ENCODE measurements at places on chromosomes 6 and 20.

- DNase-seq, result no peak
Observed at GRCh38 chr6:136618086-136618485, 67.9 kb upstream of the MAP7 start.

- DNase-seq, result no peak
Observed at GRCh38 chr6:36375644-36376155, 11.8 kb downstream of the ETV7 start.

GRCh38 chr20:24149175-24149574 lies 160.6 kb upstream of the GGTLC1 start:
- no peak for DNase-seq

GRCh38 chr6:72382602-72383529 lies 239.0 kb upstream of the KCNQ5 start:
- DNase-seq, result no peak

DNA sequence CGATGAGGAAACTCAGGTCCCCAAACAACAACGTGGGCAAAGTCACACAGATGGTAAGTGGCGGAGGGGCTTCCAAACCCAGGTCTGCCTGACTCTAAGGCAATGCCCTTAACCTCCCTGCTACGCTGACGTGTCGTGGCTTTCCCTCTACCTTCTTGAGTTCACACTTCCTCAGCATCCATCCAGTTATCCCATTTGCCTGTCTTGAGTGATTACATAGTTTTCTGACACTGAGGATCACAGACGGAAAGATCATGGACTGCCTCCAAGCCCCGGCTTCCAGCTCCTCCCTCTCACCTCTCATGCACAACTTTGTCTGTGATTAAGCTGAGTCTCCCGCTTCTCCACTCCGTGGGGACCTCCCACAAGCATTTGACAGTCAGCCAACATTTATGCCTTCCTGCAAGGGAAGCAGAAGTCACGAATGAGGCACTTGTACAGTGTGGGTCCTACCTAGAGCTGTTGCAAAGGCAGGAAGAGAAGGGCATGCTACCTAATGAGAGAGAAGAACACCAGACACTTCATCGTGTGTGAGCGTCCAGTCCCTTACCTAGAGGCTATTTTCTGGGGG lies 33.8 kb downstream of the TBC1D7 start:
- DNase-seq, result no peak

GRCh38 chr6:89961481-89961880 lies 67.2 kb downstream of the GJA10 start:
- DNase-seq, result no peak

DNA sequence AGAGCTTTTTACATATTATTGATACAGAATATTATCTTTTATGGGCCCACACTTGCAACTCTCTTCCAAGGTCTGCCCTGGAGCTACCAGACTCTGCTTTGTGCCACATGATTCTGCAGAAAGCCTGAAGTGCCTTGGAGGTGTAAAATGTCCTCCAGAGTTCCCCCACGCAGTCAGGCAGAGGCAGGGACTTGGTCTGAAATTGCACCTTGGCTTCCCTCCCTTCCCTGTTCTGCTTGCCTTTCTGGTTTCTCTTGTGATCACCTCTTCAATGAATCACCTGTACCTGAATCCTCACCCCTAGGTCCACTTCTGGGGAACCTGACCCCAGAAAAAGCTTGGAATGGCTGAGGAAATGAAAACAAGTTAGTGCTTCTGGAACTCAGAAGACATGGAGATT lies 43.0 kb upstream of the TGM2 start:
- DNase-seq, result no peak

- DNase-seq, result no peak
Observed at GRCh38 chr20:10924644-10925201, 250.9 kb upstream of the JAG1 start.

GRCh38 chr6:52551483-52552277 lies 25.2 kb downstream of the TRAM2 start:
- peak; percentile 41 for DNase-seq

DNA sequence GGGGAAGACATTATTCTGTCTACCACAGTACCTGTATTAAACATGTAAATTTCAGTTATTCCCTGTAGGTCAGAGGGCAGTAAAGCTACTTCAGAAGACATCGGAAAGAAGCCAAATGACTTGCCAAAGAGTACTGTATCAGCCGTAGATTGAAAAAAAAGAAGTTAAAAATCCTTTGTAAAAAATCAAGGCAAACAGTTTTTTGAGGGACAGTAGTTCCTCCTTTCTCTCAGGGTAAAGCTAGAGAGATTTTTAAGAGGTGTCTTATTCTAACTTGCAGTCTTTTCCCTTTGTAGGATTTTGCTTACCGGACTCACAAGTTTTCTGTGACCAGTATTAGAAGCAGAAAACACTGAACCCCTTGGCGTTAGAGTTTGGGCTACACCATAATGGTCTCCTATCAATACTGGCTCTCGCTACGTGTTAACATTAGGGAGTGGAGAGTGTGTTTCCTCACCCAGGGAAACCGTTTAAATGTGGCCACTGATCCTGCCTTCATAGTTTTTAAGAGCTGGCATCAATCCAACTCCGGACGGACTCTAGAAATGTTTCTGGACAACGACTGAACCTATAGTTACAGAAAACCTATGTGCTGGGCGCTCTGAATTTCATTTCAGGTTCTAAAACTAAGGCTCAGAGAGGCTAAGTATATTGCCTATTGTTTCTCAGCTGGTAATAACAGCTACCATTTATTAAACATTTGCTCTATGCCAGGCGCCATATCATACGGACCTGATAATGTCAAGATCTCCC lies 1.3 kb upstream of the ASXL1 start:
- no peak for DNase-seq

DNA sequence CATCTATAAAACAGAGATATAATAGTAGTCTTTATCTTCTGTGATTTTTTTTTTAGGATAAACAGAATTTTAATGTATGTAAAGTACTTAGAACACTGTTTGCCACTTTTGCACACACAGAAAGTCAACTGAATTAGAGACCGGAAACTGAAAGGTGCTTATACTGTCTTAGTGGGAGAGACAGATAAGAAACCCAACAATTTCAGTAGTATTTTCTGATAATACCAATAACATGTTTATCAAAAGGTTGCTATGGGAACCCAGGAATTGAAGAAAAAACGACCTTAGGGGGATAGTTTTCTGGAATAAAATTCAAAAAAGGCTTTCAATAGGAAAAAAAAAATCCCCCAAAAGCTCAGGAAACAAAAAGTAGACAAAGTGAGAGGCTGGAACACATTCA lies 138.6 kb downstream of the BCKDHB start:
- no peak for DNase-seq

GRCh38 chr20:20253039-20253743 lies 114.7 kb upstream of the INSM1 start:
- DNase-seq, result no peak

- no peak for DNase-seq
Observed at GRCh38 chr6:107539409-107539808, 49.5 kb downstream of the SOBP start.

GRCh38 chr6:37320646-37321045 lies 33.1 kb upstream of the RNF8 start:
- no peak for DNase-seq

- no peak for DNase-seq
Observed at GRCh38 chr6:5565971-5566370, 304.7 kb downstream of the FARS2 start.

DNA sequence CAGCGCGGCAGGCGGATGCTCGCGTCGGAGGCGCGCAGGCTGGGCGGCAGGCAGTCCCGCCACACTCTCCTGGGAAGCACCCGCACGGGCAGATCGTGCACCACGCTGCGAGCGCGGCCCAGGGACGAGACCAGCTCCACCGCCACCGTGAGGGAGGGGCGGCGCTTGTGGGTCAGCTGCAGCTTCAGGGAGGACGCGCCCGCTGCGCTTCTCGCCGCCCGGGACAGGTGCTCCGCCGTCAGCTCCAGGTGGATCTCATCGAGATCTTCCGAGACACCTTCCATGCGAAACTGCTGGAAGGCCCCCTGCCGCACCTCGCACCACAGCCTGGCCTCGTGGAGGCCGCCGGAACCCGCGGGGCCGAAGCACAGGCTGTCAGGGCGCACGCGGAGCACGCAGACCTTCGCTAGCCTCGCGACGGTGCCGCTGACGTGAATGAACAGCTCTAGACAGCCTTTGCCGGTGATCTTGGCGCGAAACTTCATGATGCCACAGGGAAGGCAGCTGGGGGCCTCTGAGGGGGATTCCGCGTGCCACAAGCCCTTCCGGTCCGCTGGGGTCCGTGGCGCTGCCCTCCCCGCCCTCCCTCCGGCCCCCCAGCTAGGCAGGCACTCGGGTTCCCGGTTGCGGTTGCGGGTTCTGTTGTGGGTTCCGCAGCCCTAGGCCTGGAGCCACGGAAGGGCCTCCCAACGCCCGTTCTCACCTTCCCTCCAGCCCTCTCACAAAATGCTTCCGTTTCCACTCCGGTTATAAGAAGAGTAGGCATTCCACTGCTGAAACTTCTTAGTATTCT lies at the start of gene HUS1B:
Gene HUS1B (minus strand): TSS at position 641 of the 793 bp plus-strand sequence. CDS start 156 bp downstream, at position 485.
- no peak for DNase-seq
